ENCODE measurements at places on chromosomes 5 and 9.

- peak; percentile 81 for DNase-seq
Observed at GRCh38 chr9:94925751-94926430, 199.4 kb downstream of the AOPEP start.

- no peak for DNase-seq
Observed at GRCh38 chr9:68817079-68817875, 112.2 kb downstream of the PIP5K1B start.

DNA sequence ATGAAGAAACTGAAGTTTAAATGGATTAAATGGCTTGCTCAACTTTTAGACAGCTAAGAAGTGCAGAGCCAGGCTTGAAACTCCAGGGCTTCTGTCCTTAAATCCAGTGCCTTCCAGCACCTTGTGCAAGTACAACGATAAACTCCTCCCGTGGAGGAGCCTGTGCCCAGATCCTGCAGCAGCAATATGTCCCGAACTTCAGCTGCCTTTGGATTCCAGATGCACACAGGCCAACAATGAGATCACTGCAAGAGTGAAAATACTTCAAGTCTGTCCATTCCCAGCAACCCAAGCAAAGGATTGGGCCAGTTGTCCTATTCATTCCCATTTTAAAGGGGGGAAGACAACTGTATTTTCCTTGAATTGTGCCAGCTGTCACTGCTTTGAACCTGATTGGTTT, 199.6 kb downstream of the CRB2 start:
- no peak for DNase-seq

GRCh38 chr9:70061776-70062175, 18.1 kb downstream of the MAMDC2 start:
- DNase-seq, result no peak

DNA sequence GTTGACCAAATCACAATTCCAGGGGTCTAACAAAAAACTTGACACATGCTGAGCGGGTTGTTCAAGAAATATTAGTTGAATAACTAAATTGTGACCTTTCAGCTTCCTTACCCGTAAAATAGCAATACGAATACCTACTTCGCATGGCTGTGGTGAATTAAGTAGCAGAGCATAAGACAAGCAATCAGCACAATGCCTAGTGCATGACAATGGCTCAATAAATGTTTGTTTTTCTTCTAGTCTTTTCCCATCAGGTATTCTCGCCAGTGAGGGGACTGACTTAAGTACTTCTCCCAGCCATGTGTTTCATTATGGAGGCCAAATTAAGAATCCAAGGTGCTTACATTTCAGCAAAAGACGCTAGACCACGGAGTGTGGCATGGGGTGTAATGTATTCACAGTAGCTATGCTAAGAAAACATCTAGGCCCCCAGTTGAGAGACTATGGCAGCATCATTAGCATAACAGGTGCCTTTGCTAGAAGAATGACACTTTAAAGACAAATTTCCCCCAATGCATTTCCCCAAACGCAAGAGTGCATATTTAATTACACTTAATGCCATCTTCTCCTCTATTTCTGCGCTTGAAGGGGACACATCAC, 145.9 kb downstream of the ASTN2 start:
- DNase-seq, result no peak

GRCh38 chr5:34699155-34700077, 43.3 kb downstream of the RAI14 start:
- peak; percentile 55 for DNase-seq

GRCh38 chr9:86093788-86094555, 5.4 kb downstream of the GOLM1 start:
- peak; percentile 62 for DNase-seq

GRCh38 chr5:64295101-64295500, 129.5 kb downstream of the RNF180 start:
- no peak for DNase-seq

- DNase-seq, result no peak
Observed at GRCh38 chr5:173741087-173741486, 124.6 kb upstream of the BOD1 start.

- peak; percentile 75 for DNase-seq
Observed at GRCh38 chr5:57724836-57725235, 242.2 kb upstream of the ACTBL2 start.

DNA sequence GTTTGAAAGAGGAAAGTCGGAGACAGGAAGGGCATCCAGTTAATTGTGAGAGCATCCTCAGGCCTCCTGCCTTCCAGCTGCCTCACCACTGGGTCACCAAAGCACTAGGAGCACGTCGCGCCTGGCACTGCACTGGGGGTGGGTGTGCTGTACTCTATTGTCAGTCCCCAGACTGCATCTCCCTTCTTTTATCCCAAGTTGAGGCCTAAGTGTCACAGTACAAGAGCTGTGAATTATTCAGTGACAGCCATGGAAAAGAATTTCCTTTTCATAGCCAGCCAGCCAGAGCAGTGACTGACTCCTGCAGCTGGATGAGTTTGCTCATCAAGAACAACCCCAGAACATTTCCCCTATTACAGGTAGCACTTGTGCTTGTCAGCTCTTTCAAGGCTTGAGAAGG, 16.3 kb downstream of the CLTA start:
- DNase-seq, result peak; percentile 30

- no peak for DNase-seq
Observed at GRCh38 chr5:171149772-171150171, 159.3 kb upstream of the TLX3 start.

DNA sequence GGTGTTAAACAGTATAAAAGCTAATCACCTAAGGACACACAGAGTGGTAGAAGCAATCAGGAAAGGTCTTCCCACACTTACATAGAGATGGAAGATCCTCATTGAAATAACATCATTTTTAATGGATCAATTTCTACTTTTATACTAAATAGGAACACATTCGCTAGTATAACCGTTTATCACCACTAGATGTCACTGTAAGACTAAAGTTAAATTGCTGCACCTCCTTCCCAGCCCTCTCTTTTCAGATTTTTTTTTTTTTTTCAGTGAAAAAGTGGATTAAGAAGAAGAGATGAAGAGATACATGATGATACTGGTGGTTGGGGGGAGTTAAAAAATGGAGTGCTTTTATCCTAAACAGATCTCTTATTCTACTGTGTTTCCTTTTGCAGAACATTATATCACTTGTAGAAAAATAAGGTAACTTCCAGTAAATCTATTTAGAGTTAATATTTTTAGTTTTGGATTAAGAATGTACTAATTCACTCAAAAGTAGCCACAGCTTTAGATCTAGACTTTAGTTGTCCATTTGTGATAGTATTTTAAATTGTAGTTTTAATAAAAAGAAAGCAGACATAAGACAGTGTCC, 116.9 kb upstream of the ARRDC3 start:
- DNase-seq, result peak; percentile 44

- DNase-seq, result no peak
Observed at GRCh38 chr9:87386490-87387025, 111.1 kb upstream of the DAPK1 start.

DNA sequence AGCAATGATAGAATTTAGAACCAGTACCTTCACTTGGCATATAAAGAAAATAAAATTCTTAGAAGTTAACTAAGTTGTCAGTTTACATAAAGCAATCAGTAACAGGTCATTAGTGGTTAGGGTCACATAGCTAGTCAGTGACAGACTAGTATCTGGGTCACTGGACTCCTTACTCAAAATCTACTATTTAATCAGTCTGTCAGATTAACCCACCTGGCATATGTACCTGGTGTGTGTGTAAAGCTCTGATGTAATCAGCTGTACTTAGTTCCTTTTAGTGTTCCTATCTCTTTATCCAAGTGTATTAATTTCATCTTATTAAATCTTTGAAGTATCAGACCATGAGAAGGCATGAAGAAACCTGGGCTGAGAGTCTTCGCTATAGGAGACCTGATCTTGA, 7.3 kb downstream of the CEP78 start:
- DNase-seq, result no peak

DNA sequence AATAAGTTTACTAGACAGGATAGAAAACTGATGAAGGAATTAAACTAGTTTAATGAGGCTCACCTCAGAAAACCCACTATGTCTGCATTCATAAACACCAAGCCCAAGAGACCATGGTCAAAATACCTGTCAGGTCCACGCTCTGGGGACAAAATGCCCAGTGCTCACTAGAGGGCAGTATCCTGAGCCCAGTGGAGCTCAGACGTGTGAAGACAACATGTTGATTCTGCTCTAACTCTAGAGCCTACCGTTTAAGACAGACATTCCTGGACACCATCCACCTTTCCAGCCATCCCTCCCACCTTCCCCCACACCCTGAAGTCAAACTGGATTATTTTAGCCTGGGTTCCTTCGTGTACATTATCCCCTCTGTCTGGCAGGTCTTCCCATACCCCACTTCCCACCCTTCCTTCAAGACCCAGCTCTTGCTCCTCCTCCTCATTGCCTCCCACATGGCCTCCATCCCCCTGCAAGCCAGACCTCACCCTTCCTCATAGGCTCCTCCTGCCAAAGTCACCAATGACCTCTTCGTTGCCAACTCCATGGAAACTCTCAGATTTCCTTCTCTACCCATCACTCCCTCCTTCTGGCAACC, 142.3 kb upstream of the FSTL4 start:
- DNase-seq, result peak; percentile 57

GRCh38 chr9:136045595-136046553, 49.2 kb downstream of the NACC2 start:
- DNase-seq, result no peak

GRCh38 chr5:95042037-95042436, 242.9 kb downstream of the MCTP1 start:
- DNase-seq, result peak; percentile 4

DNA sequence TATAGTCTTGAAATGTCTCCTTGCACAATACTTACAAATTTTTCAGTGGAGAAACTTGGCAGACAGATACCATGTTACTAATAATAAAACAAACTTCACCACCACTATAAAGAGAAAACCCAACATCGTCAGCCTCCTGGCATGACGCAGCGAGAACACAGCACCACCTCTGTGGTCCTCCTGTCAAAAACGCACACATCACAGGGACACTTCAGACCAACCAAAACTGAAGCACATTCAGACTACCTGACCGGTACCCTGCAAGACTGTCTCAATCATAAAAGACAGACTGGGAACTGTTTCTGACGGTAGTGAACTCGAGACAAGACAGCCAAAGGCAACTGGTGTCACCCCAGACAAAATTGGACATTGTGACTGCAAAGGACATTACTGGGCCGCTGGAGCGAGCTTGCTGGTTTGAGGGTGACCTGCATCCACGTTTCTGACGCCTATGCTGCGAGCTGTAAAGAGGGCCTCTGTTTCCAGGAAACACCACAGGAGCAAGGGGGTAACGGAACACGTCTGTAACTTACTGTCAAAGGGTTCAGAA, 34.4 kb downstream of the NSUN2 start:
- no peak for DNase-seq

- DNase-seq, result no peak
Observed at GRCh38 chr5:148403344-148403743, 19.6 kb downstream of the FBXO38 start.

All from bronchial epithelial cell (primary cell).